Coronary artery (tissue), 2 donors: ENCODE measurements at places on chromosomes 12 and 14.
A peak's percentile ranks its signal among the peaks of the same experiment; 100 is the strongest.

- no peak for DNase-seq
These were observed 22.2 kb upstream of the DIP2B start for GRCh38 chr12:50482571-50482970.

- no peak for DNase-seq
These were observed 13.3 kb upstream of the TCP11L2 start for GRCh38 chr12:106289196-106289681.

DNA sequence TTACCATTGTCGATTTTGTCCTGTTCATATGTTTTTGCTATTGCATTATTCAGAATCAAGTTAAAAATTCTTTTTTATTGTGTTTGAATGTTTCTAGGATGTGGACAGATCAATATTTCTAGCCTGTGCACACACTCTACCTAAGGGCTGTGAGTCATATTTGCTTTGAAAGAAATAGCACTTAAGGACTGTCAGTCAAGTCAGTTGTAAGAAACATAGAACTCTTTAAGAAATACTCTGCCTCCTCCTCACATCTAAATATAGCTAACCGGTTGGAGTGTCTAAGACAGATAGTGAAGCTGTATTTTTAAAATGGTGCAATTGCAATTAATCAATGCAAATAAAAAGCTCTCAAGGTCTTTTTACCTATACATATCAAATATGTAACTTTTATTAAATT lies 17.9 kb upstream of the MGST1 start:
- DNase-seq = no peak

GRCh38 chr14:53193193-53193592 lies 40.1 kb upstream of the DDHD1 start:
- no peak for DNase-seq

- peak; percentile 12 for DNase-seq
These were observed 156.2 kb downstream of the KIF26A start for GRCh38 chr14:104294628-104294982.

DNA sequence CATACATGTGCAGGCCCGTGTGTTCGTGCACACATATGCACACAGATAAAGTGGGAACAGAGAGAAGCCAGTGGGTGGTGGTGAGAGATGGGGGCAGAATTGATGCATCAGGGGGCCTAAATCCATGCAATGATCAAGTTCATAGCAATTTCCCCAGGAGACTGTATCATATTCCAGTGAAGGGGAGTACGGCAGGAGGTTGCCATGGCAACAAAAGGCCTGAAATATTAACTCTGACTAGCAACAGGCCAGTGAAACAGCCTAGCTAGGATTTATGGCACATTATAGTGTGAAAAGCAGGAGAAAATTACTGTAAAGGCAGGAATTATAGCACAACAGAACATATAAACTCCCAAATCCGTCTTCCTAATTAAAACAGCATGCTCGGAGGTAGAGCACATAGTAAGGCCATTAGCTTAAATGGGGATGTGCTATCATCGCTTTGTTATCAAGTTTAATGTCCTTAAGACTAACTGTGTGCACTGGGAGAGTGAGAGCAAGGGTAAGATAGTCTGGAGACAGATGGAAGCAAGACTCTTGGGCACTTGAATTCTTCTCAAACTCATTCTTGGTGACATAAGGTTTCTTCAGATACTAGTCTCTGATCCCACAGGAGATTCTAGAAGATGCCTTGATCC lies 806.3 kb downstream of the DIO2 start:
- DNase-seq = no peak

GRCh38 chr14:53539489-53540126 lies 386.5 kb upstream of the DDHD1 start:
- no peak for DNase-seq

- no peak for DNase-seq
These were observed 386.0 kb downstream of the BCAT1 start for GRCh38 chr12:24562771-24563431.

DNA sequence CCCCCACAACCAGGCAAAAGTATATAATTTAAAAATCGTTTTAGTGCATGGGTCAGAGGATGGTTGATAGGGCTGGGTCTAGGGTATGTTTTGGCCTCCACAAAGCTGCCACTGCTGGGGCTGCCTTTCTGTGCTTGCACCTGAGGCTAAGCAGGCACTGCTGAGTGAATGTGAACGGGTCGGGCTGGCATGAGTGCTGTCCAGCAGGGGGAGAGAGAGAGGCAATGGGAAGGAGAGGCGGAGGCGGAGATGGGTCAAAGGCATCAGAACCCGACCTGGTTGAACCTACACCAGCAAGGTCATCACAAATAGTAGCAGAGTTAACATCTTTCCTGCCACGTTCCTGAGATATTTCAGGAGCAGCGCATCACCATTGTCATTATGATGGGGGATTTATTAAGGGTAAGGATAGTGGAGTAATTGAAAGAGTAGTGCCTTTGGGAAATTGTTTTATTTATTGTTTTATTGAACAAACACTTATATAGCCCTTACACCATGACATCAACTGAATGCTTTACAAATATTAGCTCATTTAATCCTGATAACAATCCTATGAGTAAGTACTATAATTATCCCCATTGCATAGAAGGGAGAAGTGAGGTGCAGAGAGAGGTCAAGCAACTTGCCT lies 5.8 kb upstream of the NRXN3 start:
- no peak for DNase-seq

GRCh38 chr14:78605025-78605762 lies 435.0 kb downstream of the NRXN3 start:
- no peak for DNase-seq

- DNase-seq = no peak
These were observed 48.7 kb downstream of the ESR2 start for GRCh38 chr14:64245491-64245890.

GRCh38 chr12:108950991-108951739 lies 69.7 kb downstream of the SVOP start:
- peak; percentile 74 for DNase-seq

GRCh38 chr12:95074766-95075165 lies 1.3 kb upstream of the NR2C1 start:
- DNase-seq = no peak

GRCh38 chr14:103314496-103315277 lies 19.4 kb upstream of the EIF5 start:
- no peak for DNase-seq

DNA sequence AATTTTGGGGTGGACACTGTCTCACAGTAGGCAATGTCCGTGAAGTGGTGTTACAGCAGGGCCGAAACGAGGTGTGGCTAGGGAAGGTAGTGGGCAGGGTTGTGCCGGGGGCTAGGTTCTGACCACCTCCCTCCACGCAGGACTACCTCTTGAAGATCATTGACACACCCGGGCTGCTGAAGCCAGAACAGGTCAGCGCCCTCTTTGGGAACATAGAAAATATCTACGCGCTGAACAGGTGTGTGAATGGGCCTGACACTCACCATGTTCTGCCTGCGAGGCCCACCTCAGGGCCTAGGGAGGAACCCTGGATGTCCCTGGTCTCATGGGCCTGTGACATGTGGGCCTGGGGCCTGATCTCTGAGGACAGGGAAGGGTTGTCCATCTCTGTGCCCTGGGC lies 24.6 kb downstream of the PLEKHG3 start:
- no peak for DNase-seq

GRCh38 chr14:22602862-22603261 lies 4.8 kb downstream of the ABHD4 start:
- no peak for DNase-seq

DNA sequence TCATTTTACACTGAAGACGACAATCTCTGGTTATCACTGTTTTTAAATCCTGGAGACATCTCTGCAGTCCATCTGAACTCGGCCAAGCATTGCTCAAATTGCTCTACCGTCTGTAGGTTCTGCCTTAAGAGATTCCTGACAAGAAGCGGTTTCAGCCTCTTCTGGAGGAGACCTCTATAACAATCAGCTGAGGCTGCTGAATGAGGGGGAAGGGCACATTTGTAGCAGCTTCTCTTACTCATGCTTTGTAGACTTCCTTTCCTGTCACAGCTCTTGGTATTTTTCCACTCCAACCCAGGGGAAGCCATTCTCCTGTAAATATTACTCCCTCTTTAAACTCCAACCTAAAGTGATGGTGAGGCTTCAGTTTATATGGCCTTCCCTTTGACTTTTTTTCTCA lies 3.0 kb downstream of the ARG2 start:
- DNase-seq = no peak

GRCh38 chr14:86038387-86039042 lies 508.6 kb downstream of the FLRT2 start:
- no peak for DNase-seq

DNA sequence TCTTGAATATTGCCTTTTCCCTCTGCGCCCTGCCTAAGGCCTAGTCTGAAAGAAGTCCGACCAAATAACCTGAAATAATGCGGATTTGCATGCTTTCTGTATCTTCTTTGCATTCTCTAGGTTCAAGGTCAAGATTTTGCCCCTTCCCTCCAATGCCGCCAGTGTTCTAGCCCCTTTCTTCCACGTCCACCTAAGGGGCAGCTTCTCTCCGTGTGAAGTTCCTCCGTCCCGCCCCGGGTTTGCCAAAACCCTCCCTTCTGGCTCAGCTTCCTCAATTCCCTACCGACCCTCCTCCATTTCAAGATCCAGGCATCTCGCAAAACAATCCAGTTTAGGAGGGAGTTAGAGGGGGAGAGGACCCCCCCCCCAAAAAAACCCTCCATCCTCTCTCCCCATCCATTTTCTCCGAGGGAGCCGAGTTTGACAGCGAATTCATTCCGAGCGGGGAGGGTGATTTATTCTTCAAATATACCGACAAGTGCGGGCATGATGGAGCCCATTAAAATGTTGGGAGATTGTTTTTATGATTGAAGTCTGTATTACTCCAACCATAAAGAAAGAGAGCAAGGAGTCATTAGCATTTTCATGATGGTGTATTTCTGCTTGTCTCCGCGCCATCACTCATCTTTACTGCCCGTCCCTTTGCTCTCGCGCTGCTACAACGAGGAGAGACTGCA lies 20.9 kb upstream of the ATP5MC2 start:
- no peak for DNase-seq

- DNase-seq = no peak
These were observed 14.0 kb downstream of the OR6S1 start for GRCh38 chr14:20627346-20628027.

DNA sequence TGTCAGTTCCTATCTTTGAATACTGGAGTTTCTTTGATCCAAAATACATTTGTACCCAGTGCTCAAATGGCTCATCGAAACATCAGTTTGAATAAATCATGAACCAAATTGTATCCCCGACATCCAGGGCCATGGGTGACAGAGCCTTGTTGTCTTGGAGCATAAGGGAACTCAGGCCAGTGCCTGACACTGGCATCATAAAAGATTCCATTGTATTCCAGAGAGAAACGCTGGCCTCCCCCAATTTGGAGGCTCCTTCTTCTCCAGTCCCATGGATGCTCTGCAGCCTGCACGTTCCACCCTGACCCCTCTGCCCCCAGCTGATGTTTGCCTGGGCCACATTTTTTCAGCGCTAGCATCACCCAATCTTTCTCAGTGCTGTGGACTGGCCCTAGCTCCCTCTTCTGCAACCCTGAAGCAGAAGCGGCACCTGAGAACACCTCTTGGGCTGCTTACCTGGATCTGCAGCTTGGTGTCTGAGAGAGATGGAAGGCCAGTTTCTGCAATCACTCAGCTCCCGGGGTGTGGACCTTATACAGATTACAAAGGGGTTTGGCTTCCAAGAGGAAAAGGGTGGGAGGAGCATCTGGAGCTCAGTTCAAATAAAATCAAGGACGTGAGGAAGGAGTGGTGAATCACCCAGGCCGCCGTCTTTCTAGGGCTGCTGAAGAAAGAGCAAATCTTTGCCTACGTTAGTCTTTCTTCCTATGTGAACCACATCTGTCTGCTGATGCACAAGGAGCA lies at the start of gene RNASE1:
Gene RNASE1, minus strand, starts transcription at position 504 of the 744 bp plus-strand sequence. CDS start 776 bp downstream, outside the sequence.
- DNase-seq = no peak

DNA sequence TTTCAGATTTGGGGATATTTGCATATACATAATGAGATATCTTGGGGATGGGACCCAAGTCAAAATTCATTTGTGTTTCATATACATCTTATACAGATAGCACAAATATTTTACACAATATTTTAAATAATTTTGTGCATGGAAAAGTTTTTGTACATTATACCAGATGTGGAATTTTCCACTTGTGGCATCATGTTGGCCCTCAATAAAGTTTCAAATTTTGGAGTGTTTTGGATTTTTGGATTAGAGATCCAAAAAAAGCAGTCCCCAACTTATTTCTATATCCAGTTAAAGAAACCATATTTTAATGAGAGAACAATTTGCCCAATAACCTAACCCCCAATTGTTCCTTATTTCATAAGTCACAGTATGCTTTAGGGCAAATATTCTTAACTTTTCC lies 4.5 kb downstream of the GNPNAT1 start:
- DNase-seq = no peak

DNA sequence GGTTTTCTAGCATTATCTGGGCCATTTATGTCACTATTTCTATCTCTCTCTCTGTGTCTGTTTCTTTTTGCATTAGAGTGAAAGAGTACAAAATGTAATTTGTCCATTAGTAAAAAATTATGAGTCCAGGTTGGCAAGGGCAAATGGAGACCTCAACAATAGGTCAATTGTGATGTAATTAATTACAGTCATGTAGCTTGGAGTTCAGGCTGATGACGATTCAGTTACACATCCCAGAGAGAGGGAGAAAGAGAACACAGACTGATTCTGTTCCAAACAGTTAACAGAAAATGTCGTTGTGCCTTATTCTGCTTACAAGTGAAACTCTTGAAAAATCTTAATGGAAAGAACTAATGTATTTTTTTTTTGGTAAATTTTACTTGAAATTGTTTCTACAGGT lies 83.3 kb downstream of the ATXN7L3B start:
- no peak for DNase-seq

- DNase-seq = peak; percentile 40
These were observed 61.1 kb downstream of the PRMT8 start for GRCh38 chr12:3551976-3552725.

DNA sequence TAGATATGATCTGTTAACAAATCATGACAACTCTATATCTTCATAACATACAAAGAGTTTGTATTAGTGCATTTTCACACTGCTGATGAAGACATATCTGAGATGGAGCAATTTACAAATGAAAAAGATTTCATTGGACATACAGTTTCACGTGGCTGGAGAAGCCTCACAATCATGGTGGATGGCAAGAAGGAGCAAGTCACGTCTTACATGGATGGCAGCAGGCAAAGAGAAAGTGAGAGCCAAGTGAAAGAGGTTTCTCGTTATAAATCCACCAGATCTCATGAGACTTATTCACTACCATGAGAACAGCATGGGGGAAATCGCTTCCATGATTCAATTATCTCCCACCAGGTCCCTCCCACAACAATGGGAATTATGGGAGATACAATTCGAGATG lies 157.6 kb downstream of the DUSP6 start:
- DNase-seq = no peak

GRCh38 chr14:101628471-101628966 lies 67.2 kb downstream of the DIO3 start:
- no peak for DNase-seq

DNA sequence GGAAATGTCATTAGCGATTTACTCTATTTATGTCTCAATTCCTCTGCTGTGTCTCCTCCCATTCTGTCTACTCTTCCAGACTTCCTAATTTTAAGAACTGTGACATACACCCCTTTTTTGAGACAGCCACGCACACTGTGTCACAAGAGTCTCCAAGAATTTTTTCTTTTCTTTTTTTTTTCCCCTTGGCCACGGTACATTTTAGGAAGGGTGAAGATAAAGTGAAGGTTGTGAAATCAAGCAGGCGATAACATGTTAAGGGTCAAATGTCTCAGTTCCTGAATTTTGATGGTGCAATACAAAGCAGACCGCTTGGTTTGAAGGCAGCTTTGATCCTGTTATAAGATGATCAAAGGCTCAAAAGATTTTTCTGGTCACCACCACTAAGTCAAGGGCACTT lies 4.3 kb downstream of the OLR1 start:
- DNase-seq = no peak

GRCh38 chr14:64580467-64580866 lies 30.7 kb downstream of the PPP1R36 start:
- DNase-seq = no peak
